ENCODE measurements at places on chromosomes 4 and X.

GRCh38 chr4:125317525-125317877 is 2.7 kb downstream of the FAT4 start:
- H3K27ac ChIP-seq: no peak overlapping the region
- DNase-seq: peak; percentile 5
- H3K4me1 ChIP-seq: peaks cover 33% of the 10 kb centered on the region
- H3K36me3 ChIP-seq: no peaks in the 10 kb centered on the region
- H3K4me3 ChIP-seq: no peak overlapping the region

DNA sequence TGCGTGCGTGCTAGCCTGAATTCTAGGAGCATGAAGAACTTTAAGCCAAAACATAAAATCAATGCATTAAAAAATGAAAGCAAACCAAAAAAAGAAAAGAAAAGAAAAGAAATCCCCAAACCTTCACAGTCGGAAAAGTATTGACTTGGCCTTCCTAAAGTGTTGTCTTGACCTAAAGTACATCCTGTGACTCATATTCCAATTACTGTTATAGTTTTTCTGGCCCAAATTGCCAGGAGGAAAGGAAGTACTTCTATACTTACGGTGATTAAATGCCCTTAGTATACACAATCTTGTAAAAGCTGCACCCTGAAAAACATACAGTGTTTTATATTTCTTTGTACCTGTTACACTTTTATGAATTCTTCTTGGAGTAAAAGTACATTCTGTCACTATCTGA is 512.8 kb downstream of the ANKRD50 start:
- H3K36me3 ChIP-seq: no peaks in the 10 kb centered on the region
- H3K27me3 ChIP-seq: no peaks in the 10 kb centered on the region
- H3K4me1 ChIP-seq: no peaks in the 10 kb centered on the region
- no peak for DNase-seq

DNA sequence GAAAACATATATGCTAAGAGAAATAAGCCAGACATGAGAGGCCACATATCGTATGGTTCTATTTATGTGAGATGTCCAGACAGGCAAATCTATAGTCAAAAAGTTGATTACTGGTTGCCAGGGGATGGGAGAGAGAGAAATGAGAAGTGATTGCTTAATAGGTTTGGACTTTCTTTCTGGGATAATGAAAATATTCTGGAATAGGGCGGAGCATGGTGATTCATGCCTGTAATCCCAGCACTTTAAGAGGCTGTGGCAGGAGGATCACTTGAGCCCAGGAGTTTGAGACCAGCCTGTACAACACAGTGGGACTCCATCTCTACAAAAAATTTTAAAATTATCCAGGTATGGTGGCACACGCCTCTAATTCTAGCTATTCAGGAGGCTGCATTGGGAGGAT is 22.4 kb downstream of the RBM47 start:
- peaks cover 3% of the 10 kb centered on the region for H3K4me1 ChIP-seq
- DNase-seq: no peak
- H3K27me3 ChIP-seq: no peaks in the 10 kb centered on the region

DNA sequence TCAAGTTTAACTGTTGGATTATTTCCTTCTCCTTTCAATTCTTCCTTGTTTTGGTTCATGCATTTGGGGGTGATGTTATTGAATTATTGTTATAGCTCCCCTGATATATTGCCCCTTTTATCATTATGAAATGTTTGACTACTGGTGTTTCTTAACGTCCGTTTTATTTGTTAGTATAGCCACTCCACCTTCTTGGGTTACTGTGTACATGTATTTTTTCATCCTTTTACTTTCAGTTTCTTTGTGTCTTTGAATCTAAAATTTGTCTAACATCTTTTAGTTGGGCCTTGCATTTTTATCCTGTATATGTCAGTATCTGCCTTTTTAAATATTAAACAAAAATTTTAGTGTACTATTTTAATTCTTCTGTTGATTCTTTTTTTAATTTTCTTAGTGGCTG is 88.7 kb downstream of the TNIP2 start:
- peaks cover 27% of the 10 kb centered on the region for H3K36me3 ChIP-seq
- peak overlapping the region; percentile 32 for H3K27ac ChIP-seq
- DNase-seq: no peak
- H3K27me3 ChIP-seq: no peaks in the 10 kb centered on the region

DNA sequence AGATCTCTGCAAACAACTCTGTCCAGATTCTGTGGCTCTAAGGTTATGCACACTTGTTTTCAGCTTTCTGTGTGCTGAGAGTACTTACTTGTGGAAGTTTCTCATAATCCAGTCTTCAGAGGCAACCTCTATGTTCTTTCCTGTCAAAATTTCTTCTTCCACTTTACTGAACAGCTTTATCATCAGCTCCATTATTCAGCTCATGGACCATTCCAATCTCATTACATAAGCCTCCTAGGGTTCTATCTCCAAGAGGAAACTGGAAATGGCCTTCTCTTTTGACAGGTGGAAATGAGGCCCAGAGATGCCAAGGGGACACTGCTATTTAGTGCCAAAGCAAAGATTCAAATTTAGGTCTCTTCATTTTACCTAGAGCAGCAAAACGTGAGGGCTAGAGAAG is 61.3 kb downstream of the CHRDL1 start:
- no peak for DNase-seq
- H3K27me3 ChIP-seq: no peaks in the 10 kb centered on the region
- no peak overlapping the region for H3K4me3 ChIP-seq

GRCh38 chrX:41796577-41796976 is 72.6 kb downstream of the GPR82 start:
- no peaks in the 10 kb centered on the region for H3K27me3 ChIP-seq
- no peak overlapping the region for H3K27ac ChIP-seq
- H3K4me3 ChIP-seq: no peak overlapping the region
- peaks cover 3% of the 10 kb centered on the region for H3K36me3 ChIP-seq

- no peaks in the 10 kb centered on the region for H3K27me3 ChIP-seq
- H3K36me3 ChIP-seq: no peaks in the 10 kb centered on the region
- no peak for DNase-seq
- H3K4me3 ChIP-seq: no peak overlapping the region
- H3K27ac ChIP-seq: no peak overlapping the region
Observed at GRCh38 chr4:153735906-153736461, 23.8 kb downstream of the RNF175 start.

DNA sequence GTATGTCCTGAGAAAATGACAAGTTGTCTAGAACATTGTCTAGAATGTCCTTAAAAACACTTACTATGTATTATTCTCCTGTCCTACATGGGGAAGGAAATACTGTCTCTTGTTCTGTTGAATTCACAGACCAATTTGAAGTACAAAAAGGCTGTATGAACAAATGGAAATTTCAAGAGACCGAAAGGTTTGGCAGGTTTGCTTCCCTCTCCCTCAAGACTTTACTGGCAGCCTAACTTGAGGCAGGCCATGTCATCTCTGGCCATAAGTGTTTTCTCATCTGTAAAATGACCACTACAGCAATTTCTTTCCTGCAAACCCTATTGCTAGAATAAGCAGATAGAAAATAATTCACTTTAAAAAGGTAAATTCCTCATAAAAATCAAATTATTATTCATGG is 191.2 kb upstream of the BMP3 start:
- no peaks in the 10 kb centered on the region for H3K27me3 ChIP-seq
- H3K4me3 ChIP-seq: no peak overlapping the region
- no peak for DNase-seq

DNA sequence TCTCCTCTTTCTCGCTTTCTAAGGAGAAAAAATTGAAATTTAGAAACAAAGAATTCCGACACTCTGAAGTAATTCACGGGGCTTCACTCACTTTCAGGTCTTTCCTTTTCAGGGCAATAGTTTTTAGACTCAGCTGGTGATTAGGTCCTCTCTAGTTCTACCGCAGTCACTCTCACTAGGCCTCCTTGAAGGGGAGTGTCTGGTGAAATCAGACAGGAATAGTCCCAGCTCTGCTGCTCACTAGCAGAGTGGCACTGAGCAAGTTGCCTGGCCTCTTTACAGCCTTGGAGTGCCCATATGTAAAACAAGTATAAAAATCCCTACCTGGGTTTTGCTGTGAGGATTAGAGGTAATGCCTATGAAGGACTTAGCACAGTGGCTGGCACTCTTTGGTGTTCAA is 64.1 kb downstream of the NEUROG2 start:
- H3K36me3 ChIP-seq: peaks cover 1% of the 10 kb centered on the region
- peaks cover 4% of the 10 kb centered on the region for H3K27me3 ChIP-seq
- no peak overlapping the region for H3K27ac ChIP-seq

DNA sequence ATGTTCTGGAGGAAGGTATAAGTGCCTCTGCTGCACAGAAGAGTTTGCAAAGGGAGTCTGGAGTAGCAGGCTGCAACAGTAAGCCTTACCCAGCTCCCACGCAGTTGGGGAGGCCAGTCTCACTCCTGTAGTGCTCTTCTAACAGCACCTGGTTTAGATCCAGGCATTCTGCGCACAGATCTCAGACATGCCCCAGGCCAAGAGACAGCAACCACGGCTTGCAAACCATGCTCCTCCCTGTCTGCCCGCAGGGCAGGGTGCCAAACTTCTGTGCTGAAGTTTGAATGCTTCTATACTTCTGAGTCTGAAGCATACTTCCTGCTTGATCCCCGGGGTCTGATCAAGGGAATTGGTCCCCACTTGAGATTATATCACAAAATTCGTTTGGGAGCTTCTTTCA is 106.3 kb downstream of the LINC00632 start:
- no peaks in the 10 kb centered on the region for H3K36me3 ChIP-seq
- H3K27me3 ChIP-seq: no peaks in the 10 kb centered on the region

DNA sequence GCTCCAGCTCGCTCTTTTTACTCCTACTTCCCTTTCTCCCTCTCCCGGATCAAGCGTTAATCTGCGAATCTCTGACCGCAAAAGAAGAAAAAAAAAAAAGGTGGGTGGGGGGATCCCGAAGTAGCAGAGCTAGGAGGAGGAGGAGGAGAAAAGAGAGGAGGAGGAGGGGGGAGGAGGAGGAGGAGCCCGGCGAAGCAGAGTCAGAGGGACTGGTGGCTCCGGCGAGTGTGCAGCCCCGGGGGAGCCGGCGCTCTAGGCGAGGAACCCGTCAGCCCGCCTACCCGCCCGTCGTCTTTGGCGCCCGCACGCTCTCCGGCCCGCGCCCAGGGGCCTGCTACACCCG is at the start of gene NHSL2:
NHSL2 (plus strand) TSS at position 203 of the 343 bp plus-strand sequence.
- peak within 1 kb of the TSS; percentile 55 for H3K4me3 ChIP-seq
- no peak within 1 kb of the TSS for H3K27ac ChIP-seq
- no peaks in the 10 kb centered on the region for H3K36me3 ChIP-seq

DNA sequence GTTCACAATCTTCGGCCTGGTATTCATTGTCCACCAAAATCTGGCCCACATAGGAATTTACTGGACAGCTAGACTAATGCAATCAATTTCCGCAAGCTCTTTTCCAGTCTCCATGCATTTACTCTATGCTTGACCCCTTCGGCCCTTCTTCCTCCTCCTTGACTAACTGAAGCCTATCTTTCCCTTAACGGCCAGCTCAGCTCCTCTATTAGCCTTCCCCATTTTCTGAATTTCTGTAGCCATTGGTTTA is 1.2 kb upstream of the PHKA2 start:
- H3K27me3 ChIP-seq: no peaks in the 10 kb centered on the region
- peak overlapping the region; percentile 88 for H3K27ac ChIP-seq
- peak overlapping the region; percentile 88 for H3K4me3 ChIP-seq
- no peaks in the 10 kb centered on the region for H3K36me3 ChIP-seq
- peaks cover 11% of the 10 kb centered on the region for H3K4me1 ChIP-seq
- no peak for DNase-seq

- H3K4me3 ChIP-seq: no peak overlapping the region
Observed at GRCh38 chr4:24754571-24754970, 40.8 kb upstream of the SOD3 start.

DNA sequence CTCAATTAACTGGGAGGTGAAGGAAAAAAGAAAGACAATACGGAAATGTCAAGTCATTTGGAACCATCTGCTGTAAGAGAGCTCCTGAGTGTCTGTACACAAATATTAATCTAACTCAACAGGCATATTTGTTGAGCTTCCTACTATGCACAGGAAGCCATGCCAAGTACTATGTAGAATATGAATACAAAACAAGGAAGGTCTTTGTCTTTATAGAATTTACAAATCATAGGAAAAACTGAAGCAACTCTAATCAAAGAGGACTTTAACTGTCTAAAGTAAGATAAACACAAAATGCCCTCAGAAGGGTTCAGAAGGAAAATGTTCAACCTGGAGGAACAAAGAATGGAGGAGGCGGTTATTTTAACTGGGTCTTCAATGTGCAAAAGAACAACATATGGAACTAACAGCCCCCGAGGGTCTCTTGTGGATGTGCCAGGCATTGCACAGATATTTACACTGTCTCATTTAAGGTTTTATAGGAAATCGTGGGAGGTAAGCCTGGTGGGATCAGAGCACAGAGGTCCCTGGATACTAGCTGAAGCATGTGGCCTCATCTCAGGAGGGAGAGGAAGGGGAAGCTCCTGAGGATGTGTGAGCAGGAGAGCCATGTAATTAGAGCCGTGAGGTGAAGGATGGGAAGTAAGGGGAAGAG is 5.8 kb downstream of the FAM114A1 start:
- no peaks in the 10 kb centered on the region for H3K4me1 ChIP-seq
- no peak overlapping the region for H3K4me3 ChIP-seq
- no peak overlapping the region for H3K27ac ChIP-seq
- H3K36me3 ChIP-seq: no peaks in the 10 kb centered on the region
- no peak for DNase-seq

- no peaks in the 10 kb centered on the region for H3K36me3 ChIP-seq
- no peaks in the 10 kb centered on the region for H3K27me3 ChIP-seq
- no peak overlapping the region for H3K4me3 ChIP-seq
- H3K4me1 ChIP-seq: no peaks in the 10 kb centered on the region
- H3K27ac ChIP-seq: no peak overlapping the region
Observed at GRCh38 chrX:107482046-107482445, 32.6 kb downstream of the FRMPD3 start.

- no peak overlapping the region for H3K27ac ChIP-seq
- H3K4me3 ChIP-seq: no peak overlapping the region
- no peaks in the 10 kb centered on the region for H3K27me3 ChIP-seq
- DNase-seq: no peak
- no peaks in the 10 kb centered on the region for H3K36me3 ChIP-seq
Observed at GRCh38 chr4:104907991-104908390, 238.7 kb upstream of the TET2 start.

- H3K27ac ChIP-seq: no peak overlapping the region
- no peak overlapping the region for H3K4me3 ChIP-seq
- no peaks in the 10 kb centered on the region for H3K36me3 ChIP-seq
- no peaks in the 10 kb centered on the region for H3K27me3 ChIP-seq
- no peaks in the 10 kb centered on the region for H3K4me1 ChIP-seq
Observed at GRCh38 chr4:167111622-167112021, 122.7 kb downstream of the SPOCK3 start.

DNA sequence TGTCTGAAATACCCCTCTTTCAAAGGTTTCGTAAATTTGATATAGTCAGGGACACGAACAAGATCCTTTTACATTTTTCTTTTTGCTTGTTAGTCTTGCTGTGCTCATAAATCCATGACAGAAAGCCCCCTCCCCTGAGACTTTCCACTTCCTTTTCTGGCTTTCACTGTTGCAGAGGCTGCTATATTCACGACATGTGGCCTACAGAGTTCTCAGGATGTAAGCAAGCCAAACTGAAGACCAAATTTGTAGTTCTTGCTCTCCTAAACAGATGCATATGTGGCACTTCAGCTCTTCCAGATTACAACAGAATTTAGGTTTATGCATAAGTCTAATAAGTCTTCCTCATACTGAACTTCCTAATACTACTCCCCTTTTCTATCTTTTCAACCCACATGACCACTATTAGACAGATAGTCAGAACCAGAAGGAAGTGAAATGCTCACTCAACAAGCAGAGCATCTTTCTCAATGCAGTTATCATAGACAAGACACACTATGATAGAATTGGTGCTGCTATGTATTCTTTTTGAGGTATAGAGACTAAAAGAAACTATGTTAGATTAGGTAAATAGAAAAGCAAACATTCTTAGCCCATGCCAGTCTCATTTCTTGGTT is 15.0 kb downstream of the BTK start:
- no peak overlapping the region for H3K4me3 ChIP-seq
- no peak for DNase-seq
- no peak overlapping the region for H3K27ac ChIP-seq
- H3K36me3 ChIP-seq: no peaks in the 10 kb centered on the region

GRCh38 chrX:119753639-119754257 is 4.6 kb upstream of the SOWAHD start:
- H3K4me1 ChIP-seq: peaks cover 41% of the 10 kb centered on the region
- no peaks in the 10 kb centered on the region for H3K27me3 ChIP-seq
- no peak overlapping the region for H3K4me3 ChIP-seq
- DNase-seq: peak; percentile 70
- H3K27ac ChIP-seq: peak overlapping the region; percentile 81

Data from activated naive CD4-positive, alpha-beta T cell treated with anti-CD3 and anti-CD28 coated beads for 36 hours (primary cell).